NCI-H510A treated with DMSO at 0.1 percent for 48 hours (cell line): ENCODE measurements at places on chromosomes 12 and 14.

- no peak for DNase-seq
Measured at GRCh38 chr12:56219840-56220239, 1.9 kb downstream of the RNF41 start.

DNA sequence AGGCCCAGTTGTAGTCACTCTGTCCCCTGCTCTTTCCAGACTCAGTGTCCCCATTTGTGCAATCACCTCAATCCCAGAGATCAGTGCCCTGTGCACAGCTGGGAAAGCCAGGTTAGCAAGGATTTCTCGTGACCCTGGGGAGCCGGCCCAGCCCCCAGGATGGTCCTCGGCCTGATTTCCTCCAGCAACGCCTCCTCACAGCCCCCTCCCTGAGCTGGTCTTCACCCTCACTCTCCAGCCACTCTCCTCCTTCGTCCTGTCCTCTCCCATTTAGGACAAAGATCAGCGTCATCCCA, 194.8 kb upstream of the C14orf180 start:
- no peak for DNase-seq

DNA sequence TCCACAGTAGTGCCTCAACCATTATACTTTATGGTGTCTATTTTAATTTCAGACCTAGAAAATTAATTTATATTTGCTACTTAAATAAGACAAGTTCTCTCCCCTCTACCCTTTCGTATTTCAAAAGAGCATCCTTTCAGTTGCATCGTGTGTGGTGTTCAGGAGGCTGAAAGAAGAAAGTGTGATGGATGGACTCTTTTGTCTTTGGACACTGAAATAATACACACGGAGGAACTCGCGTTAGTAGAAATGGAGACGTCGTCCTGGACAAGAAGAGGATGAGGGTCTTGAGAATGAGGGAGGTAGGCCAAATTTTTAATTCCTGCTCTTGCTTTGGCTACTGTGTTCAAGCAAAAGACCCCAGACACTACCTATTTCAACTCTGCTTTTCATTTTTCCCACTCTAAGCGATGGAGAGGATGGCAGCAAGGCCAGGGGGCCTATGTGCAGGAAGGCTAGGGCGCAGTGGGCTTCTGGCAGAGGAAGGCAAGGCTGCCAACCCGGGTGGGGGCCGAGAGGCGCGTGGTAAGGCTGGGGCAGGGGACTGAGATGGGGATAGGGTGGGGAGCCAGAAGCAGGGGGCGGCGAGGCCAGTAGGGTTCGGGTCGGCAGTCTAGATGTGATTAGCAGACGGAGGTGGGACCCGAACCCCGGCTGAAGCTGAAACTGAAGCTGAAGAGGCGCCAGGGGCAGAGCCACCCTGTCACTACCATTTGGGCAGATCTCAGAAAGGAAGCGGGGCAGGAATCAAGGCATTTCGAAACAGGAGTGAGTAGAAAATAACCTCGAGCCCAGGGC, 722 bp downstream of the TMED8 start:
- DNase-seq, result no peak

DNA sequence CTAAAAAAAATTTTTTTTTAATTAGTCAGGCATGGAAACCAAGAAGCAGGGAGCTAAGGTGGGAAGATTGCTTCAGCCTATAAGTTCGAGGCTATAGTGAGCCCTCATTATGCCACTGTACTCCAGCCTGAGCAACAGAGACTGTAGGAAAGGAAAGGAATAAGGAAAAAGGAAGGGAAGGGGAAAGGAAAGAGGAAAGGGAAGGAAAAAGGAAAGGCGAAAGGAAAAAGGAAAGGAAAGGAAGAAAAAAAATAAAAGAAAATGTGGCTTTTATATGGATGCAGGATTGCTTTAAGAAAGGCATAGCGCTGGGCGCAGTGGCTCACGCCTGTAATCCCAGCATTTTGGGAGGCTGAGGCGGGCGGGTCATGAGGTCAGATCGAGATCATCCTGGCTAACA, 70.4 kb downstream of the R3HDM2 start:
- DNase-seq, result no peak

DNA sequence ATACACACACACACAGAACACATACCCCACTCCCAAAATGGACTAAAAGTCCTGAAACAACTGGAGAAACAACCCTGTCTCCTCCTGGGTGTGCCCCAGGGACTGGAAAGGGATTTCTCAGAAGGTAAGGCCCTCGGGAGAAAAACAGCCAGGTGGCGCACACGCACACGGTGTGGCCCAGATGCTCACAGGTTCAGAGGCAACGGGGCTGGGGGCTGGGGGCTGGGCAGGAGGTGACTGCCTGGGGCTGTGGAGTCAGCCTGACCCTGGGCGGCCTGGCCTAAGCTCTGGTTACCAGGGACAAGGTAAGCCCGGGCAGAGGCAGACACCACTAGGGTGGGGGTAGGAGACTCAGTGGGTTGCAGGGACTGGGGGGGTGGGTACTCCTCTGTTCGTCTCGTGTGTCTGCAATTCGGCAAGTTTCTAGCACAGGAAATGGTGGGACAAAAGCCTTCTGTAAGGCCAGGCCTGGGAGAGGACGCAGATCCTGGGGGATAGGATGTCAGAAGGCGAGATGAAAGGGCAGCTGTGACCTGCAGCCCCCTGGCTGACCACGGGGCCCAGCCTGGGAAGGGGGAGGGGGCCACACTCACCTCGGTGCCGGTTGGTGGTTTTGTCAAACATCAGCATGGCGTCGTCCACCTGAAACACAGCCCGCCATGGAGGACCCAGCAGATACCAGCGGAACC, 10.4 kb downstream of the MSI1 start:
- no peak for DNase-seq

DNA sequence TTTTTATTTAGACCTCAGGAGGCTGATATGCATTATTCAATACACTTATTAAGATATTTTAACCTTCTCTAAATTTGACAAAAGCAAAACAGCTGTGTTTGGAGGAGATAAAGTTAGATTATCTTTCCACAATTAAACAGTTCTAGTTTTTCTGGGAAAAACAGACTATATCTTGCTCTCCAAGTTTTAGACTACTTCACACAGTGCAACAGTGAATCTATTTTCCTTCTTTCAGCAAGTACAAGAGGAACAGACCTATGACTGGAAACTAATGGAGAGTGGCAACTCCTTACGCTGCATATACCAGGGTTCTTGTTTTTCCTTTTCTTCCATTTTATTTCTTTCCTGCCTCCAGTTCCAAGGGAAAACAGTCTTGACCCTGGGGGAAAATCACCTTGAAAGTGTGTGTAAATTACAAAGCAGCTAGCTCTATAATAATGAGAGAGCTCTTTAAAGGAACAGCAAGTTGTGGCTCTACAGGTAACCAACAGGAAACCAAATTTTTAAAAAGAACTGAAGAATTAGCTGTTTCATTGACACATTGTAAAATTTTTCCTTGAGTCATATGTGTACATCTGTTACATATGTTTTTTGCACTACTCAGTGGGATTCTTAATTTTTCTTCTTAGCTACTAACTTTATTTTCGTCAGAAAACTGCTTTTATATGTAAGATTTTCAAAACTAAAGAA, 27.4 kb downstream of the DNM1L start:
- no peak for DNase-seq

- DNase-seq, result peak; percentile 47
Measured at GRCh38 chr12:92107621-92108131, 38.0 kb downstream of the BTG1 start.

- DNase-seq, result no peak
Measured at GRCh38 chr12:130478786-130479185, 141.1 kb downstream of the PIWIL1 start.

DNA sequence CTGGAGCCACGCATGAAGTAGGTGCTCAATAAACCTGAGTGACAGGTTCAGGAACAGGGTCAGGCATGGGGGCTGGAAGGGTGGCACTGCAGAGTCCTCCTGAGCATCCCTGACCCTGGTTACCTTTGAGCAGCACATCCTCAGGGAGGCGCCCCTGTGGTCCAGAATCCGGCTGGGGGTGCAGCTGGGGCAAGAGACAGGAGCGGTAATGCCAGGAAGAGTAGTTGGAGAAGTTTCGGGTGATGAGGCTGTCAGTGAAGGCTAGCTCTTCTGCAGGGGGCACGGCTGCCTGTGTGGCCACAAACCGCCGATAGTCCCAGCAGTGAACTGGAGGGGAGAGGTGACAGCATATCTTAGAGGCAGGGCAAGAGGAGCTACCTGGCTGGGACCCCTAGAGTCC, 2.0 kb downstream of the RABGGTA start:
- DNase-seq, result no peak

- no peak for DNase-seq
Measured at GRCh38 chr12:130562716-130563115, 153.4 kb downstream of the RIMBP2 start.

DNA sequence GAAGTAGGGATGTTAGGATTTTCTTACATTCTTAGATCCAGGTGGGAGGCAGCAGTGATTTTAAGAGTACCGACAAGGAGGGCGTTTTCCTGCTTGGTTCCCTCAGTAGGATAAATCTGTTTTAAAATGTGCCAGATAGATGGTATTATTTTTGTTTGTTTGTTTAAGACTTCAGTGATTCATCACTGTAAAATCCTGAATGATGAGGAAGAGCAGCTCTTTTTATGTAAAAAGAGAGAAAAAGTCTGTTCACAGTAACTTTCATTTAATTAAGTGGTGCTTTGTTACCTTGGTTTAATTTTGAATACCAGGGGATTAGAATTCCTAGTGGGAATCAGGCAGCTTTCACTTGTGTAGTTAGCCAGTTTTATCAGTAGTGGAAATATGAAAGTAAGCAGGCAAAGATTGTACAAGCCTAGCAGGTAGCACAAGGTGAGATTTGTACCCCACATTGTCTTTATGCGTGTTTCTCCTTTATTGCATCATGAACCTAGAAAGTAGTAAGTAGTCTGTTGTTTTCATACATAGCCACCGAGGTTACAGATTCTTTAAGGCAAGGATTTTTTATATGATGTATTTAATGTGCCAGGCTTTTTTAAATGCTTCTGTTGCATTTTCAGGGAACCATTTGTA, 349.6 kb downstream of the CCDC91 start:
- DNase-seq, result no peak

- DNase-seq, result no peak
Measured at GRCh38 chr12:128829861-128830504, 6.2 kb upstream of the SLC15A4 start.

DNA sequence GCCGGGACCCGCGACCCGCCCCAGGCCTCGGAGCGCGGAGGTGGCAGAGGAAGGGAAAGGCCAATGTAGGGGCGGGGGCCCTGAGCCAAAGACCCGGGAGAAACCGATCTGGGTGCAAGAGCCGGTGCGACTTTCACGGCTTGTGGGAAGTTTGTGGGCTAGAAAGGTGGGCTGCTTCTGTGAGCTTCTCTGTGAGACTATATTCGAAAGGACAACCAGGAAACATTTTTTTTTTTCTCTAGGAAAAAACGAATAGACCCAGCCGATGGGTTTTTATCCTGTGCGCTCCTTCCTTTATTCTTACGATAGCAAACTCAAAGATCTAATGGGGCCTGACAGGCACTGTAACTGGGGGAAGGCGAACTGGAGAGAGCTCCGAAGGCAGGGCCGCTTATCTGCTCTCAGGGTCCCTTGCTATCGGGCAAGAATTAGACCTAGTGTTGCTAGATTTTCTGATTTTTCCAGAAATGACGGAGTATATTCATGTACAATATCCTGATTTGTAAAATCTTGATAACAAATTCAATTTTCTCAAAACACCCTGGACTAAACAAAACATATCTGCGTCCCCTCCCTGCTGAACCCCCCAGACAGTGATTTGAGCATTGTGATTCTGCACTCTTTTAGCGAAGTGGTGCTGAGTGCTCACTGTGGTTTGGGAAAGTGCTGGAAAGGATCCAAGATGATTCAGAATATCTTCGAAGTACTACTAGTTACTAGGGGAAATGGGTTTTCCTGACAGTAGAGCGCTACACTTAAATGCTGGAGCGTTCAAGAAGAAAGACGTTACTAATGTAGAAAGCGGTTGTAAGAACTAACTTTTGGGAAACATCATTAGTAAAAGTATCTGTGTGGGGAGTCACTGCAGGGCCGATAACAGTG, 563 bp upstream of the STXBP6 start:
- peak; percentile 27 for DNase-seq

DNA sequence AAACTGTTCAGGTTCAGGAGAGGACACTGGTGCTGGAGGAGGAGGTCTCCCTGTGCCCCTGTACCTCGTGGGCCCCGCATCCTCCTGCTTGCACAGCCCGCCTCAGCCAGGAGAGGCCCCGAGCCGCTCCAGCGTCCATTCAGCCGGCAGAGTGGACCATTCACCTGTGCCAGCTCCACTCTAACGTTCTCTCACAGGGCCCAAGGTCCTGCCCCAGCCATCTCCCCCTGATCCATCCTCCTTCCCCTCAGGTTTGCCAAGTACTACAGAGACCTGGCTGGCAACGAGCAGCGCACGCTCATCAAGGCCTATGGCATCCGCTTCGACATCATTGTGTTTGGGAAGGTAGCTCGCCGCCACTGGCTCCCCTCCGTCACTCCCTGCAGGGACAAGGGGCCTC, 22.2 kb downstream of the P2RX4 start:
- no peak for DNase-seq

GRCh38 chr14:94517248-94517640, 8.0 kb upstream of the SERPINA12 start:
- no peak for DNase-seq

GRCh38 chr12:104588047-104588920, 131.5 kb downstream of the CHST11 start:
- DNase-seq, result no peak

DNA sequence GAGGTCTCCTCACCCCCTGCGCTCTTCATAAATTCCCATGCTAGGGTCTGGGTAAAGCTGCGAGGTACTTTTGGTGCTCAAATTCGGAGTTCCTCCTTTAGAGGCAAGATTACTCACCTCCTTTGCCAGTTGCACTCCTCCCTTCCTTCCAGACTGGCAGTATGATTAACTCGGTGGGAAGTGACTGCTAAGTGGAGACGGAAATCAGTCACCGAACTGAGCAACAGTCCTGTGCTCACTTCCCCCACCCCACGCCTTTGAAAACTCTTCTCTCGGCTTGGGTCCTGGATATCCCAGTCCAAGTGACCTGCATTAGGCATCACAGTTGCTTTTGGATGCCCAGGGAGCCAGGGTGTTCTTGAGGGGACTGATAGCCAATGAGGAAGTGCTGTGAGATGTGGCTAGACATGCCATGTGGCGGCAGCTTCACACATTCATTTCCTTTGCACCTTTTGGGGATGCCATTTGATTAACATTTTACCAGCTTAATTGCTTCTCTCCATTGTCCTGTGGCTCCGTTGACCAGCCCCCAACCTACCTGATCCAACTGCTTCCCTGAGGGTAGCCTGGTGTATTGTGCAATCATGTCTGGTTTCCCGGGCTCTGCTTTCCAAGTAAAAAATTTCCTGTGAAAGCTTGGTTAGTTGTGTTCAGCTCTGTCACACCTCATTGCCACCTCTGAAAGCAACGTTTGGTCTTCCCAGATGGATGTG, 840 bp downstream of the PNP start:
- DNase-seq, result peak; percentile 65

DNA sequence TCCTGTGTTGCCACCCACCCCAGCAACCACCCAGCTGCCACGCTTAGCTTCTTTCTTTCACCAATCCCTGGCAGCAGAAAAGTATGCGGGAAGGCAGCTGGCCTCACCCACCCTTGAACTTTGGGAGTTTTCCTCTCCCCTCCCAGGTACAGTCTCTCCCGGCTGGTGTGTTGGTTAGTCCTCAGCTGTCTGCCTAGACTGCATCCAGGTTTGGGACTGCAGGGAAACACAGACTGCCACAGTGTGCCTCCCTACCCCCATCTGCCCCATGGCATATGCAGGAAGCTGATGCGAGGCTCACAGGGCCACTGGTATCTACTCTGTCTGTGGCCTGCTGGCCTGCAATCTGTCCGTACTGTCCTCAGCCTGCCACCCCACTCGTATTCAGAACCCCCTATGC, 2.1 kb downstream of the CD9 start:
- DNase-seq, result no peak
